ENCODE measurements at places on chromosomes 5 and 9.

GRCh38 chr5:84425365-84425881, 40.7 kb upstream of the EDIL3 start:
- no peak for DNase-seq

GRCh38 chr5:139669662-139670368, 21.7 kb downstream of the CXXC5 start:
- no peak for DNase-seq

DNA sequence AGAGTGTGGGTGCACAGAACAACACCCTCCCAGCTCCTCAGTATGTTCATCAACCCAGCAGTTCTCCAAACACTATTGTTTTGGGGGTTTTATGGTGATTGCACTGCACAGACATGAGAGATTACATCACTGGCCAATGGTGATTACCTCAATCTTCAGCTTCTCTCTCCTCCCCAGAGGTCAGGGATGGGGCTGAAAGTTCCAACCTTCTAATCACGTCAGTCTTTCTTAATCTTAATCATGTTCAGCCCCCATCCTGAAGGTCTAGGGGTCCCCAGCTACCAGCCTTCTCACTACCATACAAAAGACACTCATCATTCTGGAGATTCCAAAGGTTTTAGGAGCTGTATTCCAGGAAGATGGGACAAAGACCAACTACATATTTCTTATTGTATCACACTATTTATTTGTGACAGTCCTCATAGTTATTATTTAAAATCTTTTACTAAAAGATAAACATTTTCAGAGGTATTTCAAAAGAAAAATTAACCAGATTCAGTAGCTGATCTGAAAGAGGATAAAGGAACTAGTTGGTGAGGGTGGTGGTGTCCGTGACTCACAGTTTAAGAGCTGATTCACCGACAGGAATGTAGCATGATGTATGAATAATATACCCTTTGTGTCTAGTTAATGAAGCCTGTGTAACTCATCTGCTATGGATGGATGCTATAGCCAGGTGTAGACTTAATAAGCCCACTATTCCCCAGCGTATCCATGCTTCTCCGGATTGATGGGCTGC, 35.6 kb downstream of the RASEF start:
- DNase-seq, result no peak

- no peak for DNase-seq
These were observed 1688.2 kb downstream of the EFNA5 start for GRCh38 chr5:105982526-105982925.

DNA sequence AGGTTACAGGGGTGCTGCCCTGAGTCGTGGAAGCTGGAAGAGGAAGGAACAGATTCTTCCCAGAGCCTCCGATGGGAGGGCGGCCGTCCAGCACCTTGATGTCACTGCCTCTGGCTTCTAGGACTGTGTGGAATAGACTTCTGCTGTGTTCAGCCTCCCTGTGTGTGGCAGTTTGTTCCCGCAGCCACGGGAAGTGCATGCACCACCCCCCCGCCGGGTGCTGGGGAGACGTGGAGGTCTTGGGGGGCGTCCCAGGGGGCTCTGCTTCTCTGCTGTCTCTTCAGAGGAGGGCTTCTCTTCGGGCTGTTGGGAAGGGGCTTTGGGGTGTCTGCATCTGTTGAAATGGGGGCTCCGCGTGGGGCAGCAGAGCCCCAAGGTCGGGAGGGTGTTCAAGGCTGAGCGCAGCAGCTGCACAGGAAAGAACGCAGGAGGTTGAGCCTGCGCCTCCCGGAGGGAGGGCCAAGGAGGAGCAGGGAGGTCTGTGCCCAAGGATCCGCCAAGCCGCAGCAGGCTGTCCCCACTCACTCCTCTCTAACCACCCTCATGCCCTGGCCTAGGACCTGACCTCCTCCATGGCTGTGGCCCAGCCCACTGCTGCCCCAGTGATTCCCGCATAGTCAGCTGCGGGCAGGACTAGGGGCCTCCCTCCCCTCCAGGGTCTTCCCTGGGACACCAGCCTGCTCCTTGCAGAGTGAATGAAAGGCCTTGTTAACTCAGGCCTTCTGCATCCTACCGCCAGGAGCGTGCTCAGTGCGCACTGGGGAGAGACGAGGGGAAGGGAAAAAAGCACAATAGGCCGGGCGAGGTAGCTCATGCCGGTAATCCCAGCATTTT, 45.0 kb downstream of the ROPN1L start:
- no peak for DNase-seq

DNA sequence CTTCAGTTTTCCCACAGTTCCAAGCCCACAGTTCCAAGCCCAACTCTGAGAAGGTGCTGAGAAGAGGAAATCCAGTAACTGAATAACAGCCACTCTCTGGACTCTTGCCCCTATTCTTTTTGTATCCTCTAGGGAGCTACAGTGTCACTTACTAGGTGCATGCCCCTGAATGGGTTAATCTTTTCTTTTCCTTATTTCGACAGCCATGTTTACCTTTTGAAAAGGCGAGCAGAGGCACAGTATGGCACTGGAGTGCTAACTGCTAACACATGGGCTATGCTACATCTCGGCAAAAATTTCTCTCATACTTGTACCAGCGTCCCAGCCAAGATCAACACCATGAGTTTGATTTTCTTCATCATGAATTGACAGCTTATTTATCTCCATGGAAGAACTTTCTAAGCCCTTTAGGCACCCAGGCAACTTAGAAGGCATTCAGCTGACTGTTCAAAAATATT, 222.6 kb downstream of the EBF1 start:
- DNase-seq, result no peak

DNA sequence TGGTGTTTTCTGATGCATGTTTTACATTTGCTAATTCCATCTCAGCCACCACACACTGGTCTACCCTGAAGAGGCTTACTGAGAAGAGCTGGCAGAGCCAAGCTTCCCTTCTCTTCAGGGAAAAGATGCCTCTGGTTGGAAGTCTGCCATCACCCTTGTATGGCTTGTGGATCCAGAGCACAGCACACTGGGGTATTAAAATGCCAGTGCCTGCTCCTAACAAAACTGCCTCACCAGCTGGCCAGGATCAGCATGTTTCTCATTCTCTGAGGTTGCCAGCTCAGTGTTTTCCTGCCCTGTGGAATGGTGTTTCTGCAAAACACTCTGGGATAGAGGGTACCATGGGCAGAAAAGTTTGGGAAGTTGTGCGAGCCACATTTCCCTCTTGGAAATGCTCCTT, 31.6 kb upstream of the ZNF618 start:
- DNase-seq, result no peak

- no peak for DNase-seq
These were observed 24.0 kb downstream of the CHD1 start for GRCh38 chr5:98904780-98905179.

GRCh38 chr9:72151104-72151503, 1.9 kb downstream of the GDA start:
- DNase-seq, result no peak

DNA sequence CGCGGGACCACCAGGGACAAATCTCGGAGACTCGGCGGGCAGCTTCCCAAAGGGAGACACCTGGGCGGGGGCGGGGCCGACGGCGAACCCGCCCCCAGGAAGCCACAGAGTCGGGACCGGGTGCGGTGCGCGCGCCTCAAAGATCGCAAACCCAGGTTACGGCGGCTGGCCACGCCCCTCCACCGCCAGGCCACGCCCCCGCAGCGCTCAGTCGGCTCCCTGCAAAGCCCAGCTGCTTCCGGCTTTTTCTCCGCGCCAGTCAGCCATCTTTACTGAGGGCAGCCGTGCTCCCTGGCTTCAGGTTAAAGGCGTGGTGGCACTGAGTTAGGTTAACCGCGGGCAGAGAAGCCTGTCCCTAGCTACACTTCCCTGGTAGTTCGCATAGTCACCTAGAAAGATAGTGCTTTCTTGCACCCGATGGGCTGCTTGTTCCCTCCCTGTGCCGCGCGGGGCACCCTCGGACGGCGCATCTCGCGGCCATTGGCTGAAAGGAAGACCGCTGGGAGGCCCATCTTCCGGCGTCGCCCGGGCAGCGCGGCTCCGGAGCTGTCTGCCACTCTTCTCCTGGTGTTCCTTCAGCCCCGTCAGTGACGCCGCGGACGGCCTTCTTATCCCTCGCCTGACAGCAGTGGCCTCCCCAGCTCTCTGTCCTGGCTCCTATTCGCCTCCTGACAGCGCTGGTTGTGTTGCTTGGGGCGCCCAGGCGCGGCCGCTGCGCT, at the start of gene TBC1D2:
TBC1D2 (minus strand) TSS at position 72 of the 719 bp plus-strand sequence. CDS start 108 bp downstream, outside the sequence.
- DNase-seq, result peak; percentile 87

GRCh38 chr9:95777136-95777535, 98.4 kb upstream of the ERCC6L2 start:
- DNase-seq, result no peak

DNA sequence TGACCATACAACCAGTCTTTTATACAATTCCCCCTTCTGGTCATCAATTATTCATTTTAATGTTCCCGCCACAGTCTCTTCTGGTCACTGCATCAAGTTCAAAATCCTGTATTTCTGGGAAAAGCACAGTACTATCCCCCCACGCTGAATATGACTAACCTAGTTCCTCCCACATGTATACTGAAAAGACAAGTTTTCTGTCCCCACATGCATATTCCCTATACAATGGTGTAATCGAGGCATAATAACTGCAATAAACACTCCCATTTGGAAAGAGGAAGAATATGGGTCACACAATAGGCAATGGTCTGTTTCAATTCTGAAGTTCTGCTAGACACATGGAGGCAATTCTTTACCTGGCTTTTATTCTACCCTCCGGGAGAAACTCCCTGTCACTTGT, 344.9 kb downstream of the EFNA5 start:
- no peak for DNase-seq

- DNase-seq, result no peak
These were observed 232.5 kb upstream of the MSX2 start for GRCh38 chr5:174491761-174492350.

DNA sequence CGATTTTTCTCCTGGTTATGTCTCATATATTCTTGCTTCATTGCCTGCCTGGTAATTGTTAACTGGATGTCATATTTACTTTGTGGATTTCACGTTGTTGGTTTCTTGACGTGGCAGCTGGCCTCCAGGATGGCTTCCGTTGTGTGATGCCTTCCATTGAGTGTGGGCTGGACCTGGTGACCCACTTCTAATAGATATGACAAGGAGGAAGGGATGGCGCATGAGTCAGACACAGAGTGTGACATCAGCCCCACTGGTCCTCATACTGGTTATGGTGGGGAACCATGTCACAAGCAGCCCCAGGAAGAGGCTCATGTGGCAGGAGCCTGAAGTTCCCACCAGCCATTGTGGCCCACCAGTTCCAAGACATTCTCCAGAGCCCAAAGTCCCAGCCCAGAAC, 6.4 kb upstream of the PAEP start:
- no peak for DNase-seq

DNA sequence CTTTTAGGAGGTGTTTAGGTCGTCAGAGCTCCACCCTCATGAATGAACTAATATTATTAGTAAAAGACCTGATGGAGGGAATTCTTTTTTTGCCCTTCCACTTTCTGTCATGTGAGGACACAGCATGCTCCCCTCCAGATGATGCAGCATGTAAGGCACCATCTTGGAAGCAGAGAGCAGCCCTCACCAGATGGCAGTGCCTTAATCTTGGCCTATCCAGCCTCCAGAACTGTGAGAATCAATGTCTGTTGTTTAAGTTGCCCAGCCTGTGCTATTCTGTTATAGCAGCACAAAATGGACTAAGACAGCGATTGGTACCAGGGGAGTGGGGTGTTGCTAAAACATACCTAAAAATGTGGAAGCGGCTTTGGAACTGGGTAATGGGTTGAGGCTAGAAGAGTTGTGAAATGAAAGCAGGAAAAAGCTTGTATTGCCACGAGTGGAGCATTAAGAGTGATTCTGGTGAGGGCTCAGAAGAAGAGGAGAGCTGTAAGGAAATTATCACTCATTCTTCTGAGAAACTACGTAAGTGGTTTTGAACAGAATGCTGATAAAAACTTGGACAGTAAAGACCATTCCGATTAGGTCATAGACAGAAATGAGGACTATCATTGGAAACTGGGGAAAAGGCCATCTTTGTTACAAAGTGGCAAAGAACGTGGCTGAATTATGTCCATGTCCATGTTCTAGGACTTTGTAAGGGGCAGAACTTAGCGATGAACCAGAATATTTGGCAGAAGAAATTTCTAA, 28.6 kb downstream of the PTPDC1 start:
- no peak for DNase-seq

DNA sequence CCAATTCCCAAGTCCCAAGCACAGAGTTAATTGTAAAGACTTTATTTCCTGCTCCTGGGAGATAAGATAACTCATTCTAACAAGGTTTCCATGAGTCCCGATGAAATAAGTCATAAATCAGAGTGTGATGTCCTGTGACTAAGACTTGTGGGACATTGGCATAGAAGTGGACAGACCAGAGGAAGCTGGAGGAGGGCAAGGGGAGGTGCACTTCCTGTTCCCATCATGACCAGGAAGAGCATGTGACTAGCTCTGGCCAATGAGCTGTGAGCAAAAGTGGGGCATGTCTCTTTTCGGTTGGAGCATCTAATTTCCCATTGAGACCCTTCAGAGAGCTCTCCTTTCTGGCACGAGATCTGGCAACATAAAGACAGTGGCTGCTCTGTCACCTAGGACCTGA, 100.4 kb downstream of the ZNF354C start:
- no peak for DNase-seq

- no peak for DNase-seq
These were observed 75.7 kb downstream of the TEK start for GRCh38 chr9:27184556-27185351.

DNA sequence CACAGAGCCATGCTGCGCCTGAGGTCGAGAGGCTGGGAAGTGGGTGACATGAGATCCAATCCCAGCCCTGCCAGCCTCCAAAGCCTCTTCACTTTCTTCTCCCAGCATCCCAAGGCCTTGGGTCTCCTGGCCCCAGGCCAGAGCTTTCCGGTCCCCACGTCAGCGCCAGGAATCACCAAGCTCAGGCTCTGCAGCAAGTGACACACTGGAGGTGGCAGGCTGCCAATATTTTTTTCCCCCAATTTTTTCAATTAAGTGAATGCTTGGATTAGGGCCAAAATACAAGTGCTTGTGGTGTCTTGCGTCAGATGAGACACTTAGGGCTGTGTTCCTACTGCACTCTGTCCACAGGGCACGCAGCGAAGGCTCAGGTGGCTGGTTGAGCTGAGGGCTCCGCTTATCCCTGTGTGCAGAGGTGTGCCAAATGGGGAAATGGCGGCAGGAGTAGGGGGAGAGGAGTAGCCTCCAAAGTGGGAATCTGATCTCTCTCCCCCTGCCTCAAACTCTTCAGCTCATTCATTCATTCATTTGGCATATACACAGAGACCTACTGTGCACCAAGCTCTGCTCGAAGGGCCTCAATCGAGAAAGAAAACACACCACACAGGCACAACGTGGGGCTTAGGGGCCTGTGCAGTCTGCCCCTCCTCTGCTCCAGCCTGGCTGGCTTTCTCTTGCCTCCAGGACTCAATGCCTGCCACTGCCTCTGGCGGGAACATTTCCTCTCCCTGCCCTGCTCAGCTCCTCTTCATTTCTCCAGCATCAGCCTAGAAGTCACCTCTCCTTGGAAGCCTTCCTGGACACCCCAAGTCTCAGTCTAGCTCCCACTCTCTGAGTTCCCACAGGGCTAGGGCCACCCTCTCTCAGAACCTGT, 16.6 kb downstream of the SH3PXD2B start:
- DNase-seq, result peak; percentile 87
